Substantia nigra (tissue), 51 donors: ENCODE measurements at places on chromosomes 6 and 20.

- DNase-seq, result no peak
Measured at GRCh38 chr20:38165089-38165965, at the start of gene TGM2. TSS of gene TGM2 (minus strand) at chr20:38165270. CDS start at chr20:38165198, 72 bp downstream.

DNA sequence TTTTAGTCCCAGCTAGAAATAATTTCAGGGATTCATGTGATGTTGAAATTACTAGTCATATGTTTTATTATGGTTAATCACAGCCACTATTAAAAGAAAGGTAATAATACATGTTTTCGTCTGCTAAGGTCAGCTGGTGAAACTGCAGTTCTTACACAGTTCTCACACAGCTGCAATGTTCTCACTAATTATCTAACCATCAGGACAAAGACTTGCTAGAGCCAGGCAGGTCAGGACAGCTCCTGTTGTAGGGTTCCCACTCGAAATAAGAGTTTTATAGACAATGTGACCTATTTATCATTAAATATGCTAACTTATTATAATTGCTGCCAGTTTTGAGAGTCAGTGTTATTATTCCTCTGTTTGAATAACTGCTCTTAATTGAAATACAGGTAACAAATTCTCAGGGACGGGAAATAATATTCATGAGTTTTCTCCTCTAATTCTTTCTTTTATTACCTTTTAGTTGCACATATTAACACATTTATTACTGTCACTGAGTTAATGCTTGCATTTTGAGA is 97.9 kb downstream of the GJA1 start:
- DNase-seq, result no peak

DNA sequence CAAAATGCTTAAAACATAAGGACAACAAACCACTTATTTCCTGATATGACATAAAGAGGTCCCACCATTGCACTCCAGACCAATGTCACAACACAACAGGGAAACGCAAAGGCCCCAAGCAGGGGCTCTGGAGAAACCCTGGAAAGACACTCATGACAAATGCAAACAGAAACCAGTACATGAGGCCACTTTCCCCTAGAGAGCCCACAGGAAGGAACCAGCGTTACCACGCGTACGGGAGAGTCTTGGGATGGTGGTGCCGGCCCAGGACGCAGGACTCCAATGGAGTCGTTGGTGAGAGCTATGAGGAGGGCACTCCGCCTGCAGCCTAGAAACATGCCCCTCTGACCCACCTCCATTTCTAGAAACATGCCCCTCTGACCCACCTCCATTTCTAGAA is 20.2 kb downstream of the GMEB2 start:
- DNase-seq, result no peak

GRCh38 chr6:112279031-112279935 is 24.9 kb upstream of the LAMA4 start:
- DNase-seq, result no peak

- DNase-seq, result no peak
Measured at GRCh38 chr6:89260832-89261231, 43.7 kb upstream of the GABRR1 start.

DNA sequence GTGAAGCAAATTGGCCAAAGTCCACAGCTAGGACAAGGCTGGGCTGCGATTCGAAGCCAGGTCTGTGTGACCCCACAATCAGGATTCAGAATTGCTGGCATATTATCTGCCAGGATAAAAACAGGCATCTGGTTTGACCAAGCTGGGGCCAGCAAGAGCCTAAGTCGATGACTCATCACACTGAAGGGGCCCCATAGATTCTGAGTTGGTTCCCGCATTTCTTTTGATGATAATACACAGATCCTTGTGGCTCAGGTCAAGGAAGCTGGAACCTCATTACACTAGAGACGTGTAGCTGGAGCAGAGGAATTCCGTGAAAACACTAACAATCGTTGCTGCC is 6.5 kb downstream of the KCNB1 start:
- no peak for DNase-seq

DNA sequence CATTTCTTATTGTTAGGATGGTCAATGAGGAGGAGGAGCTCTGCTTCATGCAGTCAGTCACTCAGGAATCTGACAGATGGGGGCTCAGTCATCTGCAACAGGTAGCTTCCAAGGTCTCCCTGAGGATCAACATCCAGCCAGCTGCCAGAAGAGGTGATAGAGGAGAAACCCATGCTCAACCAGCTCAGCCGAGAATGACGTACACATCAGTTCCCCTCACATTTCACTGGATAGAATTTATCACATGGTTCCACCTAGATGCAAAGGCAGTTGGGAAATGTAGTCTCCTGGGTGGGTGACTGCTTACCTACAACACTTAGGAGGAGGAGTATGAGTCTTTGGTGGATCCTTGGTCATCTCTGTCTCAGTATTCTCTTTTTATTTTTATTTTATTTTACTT is 144.5 kb downstream of the CEBPB start:
- no peak for DNase-seq

- DNase-seq, result no peak
Measured at GRCh38 chr6:137190583-137191094, 17.2 kb upstream of the IL22RA2 start.

GRCh38 chr20:41135187-41135887 is 2.0 kb upstream of the PLCG1 start:
- peak; percentile 17 for DNase-seq

- no peak for DNase-seq
Measured at GRCh38 chr6:134669485-134669884, 280.4 kb downstream of the ALDH8A1 start.

DNA sequence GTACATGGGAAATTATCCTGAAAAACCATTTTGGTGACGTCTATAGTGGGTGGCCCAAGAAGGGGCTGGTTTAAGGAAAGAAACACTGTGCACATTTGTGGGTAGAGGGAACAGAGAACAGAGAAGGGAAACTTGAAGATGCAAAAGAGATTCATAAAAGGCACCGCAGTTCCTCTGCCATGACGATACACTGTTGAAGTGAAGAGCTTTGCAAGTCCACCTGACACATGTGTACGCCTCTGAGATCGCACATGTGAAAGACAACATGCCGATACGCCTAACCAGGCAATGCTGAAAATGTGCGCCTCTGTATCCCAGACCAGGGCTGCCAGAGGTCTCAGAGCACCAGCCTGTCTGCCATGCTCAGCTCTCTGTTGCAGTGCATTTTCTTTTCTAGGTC is 180.9 kb downstream of the KIF16B start:
- no peak for DNase-seq

DNA sequence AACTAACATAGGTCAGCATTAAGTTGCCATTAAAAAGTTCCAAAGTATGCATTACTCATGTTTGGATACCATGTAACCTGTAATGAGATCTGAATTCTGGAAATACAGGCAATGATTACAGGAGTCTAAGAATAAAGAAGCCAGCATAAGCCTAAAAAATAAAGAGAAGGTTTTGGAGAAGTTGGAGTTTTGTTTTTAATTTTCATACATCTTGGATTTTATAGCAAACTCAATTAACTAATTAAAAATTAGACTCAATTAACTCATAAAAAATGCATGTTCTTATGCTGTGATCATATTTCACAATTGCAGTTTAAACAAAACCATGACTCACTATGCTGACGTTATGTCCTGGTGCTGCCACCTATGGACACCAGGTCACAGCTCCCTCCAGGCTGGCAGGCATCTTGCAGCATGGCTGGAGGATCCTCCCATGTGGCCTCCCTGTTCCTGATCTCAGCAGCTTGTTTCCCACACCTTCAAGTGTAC is 648.8 kb upstream of the AGPAT4 start:
- DNase-seq, result no peak

- no peak for DNase-seq
Measured at GRCh38 chr20:10270630-10271029, 52.0 kb downstream of the SNAP25 start.

DNA sequence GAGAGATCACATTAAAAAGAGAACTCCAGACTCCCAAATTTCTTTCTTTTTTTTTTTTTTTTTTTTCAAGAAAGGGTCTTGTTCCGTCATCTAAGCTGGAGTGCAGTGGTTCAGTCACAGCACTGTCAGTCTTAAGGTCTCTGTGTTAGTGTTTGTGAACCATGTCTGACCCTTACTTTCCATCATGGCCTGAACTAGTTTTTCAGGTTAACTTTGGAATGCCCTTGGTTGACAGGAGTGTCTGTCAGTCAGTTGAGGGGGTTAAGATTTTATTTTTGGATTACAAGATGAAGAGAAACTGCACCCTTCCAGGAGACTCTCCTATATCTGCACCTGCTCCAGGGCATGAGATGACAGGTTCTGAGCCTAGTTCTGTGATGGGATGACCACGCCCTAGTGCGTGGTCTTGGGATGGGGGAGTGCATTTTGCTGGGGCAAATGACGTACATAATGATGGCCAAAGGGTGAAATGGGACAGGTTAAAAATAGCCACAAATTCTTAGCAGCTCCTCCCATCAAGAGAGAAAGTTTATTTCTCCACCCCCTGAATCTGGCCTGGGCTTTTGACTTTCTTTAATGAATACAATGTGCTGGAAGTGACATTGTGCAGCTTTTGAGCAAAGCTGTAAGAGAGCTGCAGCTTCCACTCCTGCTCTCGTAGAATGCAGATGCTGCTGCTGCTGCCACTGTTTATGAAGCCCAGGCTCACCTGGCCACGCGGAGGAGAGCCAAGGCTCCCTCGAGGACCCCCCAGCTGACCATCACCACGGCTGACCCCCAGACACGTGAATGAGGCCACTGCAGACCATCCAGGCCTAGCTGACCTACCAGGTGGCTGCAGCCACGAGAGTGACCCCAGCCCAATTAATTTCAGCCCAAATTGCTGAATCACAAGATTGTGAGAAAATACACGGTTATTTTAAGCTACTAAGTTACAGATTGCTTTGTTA is 29.7 kb upstream of the FAM50B start:
- no peak for DNase-seq

- DNase-seq, result no peak
Measured at GRCh38 chr6:77030929-77031674, 432.2 kb downstream of the HTR1B start.

GRCh38 chr6:4351520-4352321 is 216.3 kb upstream of the ECI2 start:
- peak; percentile 23 for DNase-seq

GRCh38 chr6:165599121-165599520 is 63.9 kb downstream of the PDE10A start:
- no peak for DNase-seq

DNA sequence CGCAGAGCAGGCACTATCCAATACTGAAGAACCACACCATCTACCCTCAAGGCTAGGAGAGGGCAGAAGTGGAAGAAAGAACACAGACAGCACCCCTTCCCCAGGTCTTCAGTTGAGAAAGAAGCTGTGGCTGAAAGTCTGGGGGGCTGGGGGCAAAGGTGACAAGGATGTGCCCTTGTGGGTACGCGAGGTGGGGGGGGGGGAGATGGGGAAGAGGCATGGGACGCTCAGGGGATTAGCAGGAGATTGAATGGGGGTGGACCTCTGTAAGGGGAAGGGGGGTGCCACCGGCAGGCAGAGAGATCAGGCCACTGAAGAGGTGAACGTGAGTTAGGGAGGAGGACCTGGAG is 1.1 kb downstream of the B4GALT5 start:
- no peak for DNase-seq

DNA sequence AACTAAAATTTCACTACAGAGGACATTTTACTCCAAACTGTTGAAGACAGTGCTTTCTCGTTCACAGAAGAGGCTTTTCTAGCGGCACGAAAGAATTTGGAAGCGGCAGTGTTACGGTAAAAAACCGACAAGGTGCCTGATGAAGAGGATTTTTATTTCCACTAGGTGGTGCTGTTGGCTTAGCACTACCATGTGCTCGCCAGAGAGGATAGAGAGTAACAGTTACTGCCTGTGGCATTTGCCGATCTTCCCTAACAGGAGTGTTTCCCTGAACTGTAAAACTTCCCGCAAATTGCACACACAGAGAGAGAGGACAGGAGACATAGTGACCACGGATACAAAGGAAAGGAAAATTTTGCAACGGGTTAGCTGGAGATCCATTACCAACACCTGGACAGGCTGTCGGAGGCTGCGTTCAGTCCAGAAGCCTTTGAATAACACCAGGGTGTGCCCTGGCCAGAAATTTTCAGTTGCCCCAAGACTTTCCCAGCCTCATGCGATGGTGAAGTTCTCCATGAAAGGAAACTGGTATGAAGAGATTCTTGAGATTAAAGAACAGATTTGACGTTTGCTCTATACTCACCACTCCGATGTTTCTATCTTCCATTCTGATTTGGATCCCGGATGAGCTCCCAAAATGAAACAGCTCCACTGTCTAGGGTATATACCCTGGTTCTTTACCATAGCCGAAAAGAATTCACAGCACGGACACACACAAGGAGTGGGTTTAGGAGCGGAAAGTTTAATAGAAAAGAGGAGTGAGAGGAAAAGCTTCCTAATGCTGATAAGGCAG is 48.1 kb downstream of the HLA-DPB1 start:
- DNase-seq, result no peak

DNA sequence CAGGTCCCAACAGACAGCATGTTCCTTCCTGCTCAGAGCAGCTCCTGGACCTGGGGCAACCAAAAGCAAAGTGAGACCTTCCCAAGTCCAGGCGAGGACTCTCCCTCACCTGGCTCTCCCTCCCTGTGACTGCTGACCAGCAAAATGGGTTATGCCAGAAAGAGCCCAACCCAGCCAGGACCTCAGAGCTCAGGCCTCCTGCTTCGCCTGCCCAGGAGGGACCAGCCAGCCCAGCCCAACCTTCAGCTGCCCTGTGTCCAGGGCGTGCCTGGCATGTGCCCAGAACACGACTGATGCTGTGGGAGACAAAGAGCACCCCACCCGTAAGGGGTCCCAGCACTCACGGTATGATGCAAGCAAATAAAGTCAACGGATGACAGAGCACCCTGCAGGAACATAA is 74.0 kb upstream of the CST7 start:
- DNase-seq, result no peak

DNA sequence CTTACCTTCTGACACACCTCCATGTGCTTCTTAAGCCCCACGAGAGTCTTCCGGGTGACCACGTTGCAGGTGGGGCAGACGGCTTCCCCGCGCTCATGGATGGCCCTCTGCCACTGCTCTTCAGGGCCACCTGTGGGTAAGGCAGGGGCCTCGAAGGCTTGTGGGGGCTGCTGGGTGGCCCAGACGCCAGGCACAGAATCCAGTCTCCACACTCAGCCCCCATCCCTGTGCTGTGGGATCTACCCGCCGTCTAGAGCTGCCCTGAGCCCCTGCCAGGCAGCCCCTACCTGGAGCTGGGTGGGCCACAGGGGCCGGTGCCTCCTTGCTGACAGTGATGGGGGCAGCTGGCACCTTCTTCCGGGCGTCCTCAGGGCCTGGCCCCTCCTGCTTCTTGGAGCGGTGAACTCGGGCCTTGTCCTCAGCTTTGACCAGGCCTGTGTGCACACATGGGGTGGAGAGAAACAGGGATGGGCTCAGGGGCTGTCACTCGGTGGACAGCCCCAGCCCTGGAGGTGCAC is 5.9 kb downstream of the ZNF512B start:
- no peak for DNase-seq
